NCI-H2081 (cell line): ENCODE measurements at places on chromosomes 6 and 20.

GRCh38 chr6:97059473-97059872 lies 134.9 kb downstream of the KLHL32 start:
- no peak for DNase-seq

DNA sequence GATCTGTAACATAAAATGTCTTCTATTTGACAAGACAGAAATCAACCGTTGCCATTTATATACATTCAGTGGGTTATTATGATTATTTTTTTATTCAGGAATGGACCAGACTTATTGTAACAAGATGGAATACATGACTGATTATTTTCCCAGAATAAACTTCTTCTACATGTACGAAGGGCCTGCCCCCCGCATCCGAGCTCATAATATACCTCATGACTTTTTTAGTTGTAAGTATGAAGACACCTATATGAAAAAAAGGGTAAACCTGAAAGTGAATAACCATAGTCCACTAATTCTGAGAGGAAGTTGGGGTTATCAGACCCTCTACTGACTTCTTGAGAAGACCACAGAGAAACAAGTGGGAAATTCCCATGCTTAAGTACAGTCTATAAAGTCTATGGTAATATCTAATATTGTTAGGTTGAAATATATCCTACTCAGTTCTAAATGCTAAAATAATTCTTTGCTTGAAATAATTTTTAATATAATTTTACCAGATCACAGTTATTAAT lies 15.9 kb downstream of the OR2A4 start:
- no peak for DNase-seq

GRCh38 chr20:46945465-46945864 lies 50.8 kb downstream of the EYA2 start:
- no peak for DNase-seq

GRCh38 chr6:91337967-91338366 lies 751.1 kb upstream of the MAP3K7 start:
- DNase-seq: no peak

- DNase-seq: no peak
Measured at GRCh38 chr6:113630738-113631535, 226.2 kb upstream of the MARCKS start.

DNA sequence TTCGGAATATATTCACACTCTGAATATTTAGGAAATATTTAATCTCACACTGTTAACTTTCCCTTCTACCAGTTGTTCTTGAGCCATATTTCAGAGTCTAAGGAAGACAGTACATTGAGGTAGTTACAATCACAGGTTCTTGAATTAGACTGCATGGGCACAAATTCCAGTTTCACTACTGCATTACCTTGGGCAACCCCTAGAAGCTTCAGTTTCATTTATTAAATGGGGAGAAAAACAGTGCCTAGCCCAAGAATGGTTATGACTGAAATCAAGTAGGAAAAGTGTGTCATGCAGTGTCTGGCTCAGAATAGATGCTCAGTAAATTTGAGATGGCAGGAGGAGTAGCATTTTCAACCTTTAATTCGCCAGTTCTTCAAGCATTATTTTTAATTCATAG lies 124.5 kb upstream of the SAMD5 start:
- DNase-seq: no peak

DNA sequence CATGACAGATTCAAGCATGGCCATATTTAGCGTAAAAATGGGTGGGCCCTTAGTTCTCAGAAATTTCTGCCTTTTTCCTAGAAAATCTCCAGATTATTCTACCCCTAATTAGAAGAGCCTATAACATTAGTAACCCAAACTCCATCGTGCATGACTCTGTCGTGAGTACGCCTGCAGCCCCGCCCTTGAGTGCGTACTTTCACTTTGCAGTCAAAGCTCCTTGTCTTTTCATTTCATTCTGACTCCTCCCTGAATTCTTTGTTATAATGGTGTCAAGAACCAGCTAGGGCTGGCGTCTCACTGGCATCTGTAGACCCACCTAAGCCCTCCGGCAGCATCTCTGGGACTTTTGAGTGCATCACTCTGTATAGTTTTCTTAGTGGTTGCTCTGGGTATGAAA lies 61.7 kb upstream of the NOX3 start:
- DNase-seq: no peak

DNA sequence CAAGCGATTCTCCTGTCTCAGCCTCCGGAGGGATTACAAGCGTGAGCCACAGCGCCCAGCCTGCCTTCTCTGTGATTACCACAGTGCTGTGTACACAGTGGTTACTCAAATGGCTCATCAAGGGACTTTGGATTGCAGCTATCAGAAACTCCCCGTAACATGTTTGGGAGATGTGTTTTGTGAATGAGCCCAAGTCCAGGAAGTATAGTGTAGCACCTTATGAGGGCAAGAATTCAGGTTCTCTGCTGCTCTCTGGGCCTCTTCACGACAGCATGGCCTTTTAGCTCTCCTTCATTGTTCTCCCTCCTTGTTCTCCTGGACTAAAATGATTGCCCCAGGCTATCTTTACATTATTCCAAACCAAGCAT lies 34.1 kb upstream of the RPL7L1 start:
- peak; percentile 41 for DNase-seq

DNA sequence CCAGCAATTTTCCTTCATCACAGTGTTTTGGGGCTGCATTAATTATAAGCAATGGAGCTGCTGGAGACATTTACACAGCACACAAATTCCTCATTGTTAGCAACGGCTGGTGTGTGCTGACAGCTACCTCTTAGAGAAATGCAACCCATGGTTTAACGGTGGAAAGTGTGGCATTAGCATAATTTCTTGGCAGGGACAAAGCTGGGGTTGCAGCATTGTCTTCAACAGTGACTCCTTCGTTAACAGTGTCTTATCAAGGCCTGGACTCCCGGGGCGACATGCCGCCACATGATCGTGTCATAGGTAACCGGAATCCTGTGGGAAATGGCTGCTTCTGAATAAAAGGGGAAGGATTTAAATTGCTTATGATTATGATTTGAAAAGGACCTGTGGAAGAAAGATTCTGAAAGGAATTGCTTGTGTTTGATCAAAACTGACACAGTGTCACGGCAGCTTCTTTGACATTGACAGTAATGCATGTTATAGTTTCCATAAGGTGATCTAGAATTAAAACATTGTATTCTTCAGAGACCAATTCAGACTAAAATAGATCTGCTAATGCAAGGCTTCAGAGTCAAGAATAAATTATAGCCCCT lies 128.0 kb downstream of the UST start:
- DNase-seq: peak; percentile 66

- no peak for DNase-seq
Measured at GRCh38 chr6:33315793-33316602, 1.5 kb downstream of the ZBTB22 start.

- DNase-seq: no peak
Measured at GRCh38 chr20:23050076-23050838, 785 bp upstream of the THBD start.

- DNase-seq: no peak
Measured at GRCh38 chr20:33124994-33125393, 43.0 kb upstream of the BPIFA2 start.

GRCh38 chr6:155141002-155141401 lies 122.8 kb upstream of the CLDN20 start:
- DNase-seq: no peak

GRCh38 chr6:49366539-49366938 lies 96.5 kb downstream of the MMUT start:
- no peak for DNase-seq

DNA sequence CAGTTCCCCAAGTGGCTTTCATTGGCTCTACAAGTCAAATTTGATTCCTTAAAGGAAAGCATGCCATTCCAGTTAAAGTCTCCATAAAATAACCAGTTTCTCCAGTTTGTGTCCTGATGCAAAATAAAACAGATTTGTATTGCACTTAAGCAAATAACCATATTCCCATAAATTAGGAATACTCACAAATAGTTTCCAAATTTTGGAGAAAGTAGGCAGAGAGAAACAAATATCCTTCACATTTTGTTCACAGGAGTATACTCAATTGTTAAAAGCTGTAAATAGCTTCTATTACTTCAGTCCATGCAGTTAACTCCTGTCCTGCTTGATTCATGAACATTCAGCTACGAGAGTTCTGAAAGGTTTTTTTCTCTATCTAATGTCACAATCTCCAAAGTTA lies 281.4 kb upstream of the RGS17 start:
- DNase-seq: no peak

DNA sequence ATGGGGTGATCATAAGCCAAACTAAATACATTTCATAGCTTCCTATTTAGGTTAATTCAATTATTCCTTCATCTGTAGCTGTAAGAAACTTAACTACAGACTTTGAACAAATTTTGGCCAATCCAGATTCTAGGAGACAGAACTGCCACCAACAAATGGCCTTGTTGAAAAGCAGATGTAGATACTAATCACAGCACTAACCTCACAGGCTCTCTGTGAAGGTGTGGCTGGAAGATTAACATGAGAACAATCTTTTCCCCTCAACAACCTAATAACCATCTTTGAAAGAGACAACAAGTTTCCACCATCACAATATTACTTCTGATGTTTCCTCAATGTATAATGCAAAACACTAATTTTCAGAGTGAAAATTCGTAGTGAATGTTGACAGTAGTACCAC lies 87.8 kb downstream of the SESN1 start:
- DNase-seq: no peak

GRCh38 chr6:6178795-6179194 lies 141.7 kb downstream of the F13A1 start:
- DNase-seq: no peak

DNA sequence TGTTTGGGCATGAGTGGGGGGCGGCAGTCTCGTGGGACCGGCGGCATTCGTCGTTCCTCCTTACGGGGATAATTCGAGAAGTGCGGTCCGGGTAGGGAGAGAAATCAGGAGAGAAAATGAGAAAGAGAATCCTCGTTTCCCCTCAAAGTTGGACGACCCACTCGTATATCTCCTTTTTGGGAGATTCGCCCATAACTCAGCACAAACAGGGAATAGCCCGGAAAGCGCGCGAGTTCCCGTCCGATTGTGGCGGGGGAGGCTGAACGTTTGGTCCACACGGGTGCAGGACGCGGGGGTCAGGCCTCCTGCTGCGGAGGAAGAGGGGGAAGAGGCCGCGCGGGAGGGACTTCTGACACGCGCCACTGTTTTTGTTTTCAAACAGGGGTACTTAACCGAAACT lies 42.4 kb downstream of the POPDC3 start:
- DNase-seq: no peak

DNA sequence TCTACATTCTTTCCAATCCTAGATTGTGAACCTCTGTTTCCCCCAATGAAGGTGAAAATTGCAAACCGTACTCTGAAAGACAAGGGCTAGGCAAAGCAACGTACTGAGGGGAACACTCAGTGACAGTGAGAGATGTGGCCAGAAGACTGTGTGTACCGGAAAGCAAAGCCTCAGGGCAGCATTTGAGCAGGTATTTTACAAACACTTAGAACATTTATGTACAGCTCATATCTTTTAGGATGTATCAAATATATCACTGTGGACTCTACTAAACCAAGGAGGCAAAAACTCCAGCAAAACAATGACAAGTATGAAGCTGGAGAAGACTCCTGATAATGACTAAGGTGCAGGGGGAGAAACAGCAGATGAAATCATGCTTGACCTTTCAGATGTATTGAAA lies 236.9 kb downstream of the FOXC1 start:
- DNase-seq: no peak

DNA sequence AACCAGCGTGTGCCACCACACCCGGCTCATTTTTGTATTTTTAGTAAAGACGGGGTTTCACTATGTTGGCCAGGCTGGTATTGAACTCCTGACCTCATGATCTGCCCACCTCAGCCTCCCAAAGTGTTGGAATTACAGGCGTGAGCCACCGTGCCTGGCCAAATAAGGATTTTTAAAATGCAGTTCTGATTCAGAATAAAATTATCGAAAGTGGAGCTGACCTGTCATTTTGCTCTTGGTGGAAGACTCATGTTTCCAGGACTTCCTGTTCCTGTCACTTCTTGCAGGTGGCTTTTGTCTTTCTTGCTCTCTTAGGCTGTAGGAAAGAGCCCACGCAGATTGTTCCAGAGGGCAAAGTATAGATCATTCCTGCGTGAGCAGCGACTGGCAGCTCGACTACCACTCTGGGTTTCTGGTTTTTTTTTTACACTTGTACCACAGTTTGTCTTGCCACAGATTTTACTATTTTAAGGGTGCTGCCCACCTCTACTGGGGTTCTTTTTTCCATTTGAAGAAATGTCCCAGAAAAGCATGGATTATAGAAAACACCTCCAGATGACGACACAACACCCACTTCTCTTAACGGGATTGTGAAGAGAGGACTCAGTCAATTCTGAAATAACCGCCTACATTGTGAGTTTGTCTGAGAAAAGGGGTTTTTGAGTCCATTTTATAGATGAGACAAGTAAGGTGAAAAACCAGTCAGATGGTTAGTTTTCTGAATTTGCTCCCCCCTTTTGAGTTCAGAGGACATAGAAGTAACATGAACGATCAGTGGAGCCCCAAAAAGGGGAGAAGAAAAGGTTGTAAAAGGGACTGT lies 7.5 kb downstream of the JARID2 start:
- DNase-seq: no peak

DNA sequence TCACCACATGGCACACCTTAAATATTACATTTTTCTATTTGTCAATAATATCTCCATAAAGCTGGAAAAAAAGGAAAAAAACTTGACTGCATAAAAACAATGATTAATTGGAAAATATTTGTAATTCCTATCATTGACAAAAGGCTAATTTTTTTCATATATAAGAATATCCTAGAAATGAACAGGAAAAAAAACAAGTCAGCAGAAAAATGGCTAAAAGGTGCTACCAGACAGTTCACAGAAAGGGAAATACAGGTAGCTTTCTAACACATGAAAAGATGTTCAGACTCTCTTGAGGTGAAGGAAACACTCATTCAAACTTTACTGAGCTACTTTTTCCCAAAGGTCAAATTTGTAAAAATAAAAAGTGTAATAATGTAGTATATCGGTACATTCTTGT lies 104.1 kb upstream of the SCAF8 start:
- DNase-seq: no peak
